Stimulated activated CD8-positive, alpha-beta memory T cell treated with anti-CD3 and anti-CD28 coated beads, Interleukin-12 subunit alpha, Interleukin-12 subunit beta, amount 100 ng/mL, for 1 hour (primary cell): ENCODE measurements at places on chromosomes 12 and 14.

DNA sequence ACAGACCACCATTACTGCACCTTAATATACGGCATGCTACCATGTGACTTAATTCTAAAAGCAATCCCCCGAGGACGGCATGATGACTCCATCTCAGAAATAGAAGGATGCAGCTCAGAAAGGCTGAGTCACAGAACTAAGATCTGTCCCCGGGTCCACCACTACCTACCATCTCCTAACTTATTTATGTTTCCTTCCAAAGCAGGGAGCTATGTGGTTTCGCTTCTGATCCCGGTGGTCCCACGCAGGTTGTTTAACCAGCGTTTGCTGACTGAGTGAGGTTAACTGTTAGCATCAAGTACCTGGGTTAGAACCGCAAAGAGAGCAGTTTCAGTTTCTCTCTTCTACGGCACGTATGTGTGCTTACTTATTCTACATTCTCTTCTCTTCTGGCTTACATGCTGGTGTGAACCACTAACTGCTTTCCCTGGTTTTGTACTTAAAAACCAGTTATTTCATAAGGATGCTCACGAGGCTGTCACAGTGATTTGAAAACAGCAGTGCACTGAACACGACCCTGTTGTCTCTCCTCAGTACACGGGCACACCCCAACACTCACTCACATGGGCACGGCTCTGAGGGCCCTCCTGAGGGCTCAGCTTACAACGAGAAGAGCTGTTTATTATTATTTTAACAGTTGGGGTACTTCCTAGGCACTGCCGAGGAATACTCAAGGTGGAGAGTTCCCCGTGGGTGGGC is 66.7 kb downstream of the CCDC88C start:
- DNase-seq: no peak

DNA sequence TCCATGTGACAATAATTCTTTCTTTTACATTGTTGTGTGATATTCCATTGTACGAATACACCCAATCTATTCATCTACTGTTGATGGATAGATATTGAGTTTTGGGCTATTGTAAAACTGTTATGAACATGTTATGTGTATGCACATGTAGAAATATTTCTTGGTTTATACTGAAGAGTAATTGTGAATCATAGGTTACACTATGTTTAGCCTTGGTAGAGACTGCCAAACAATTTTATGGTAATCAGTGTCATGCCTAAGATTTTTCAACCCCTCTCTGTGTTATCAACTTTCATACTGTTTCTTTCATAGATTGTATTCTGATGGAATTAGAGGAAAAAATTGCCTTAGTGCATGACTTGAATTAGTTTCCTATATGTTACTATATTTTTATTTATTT is 39.5 kb downstream of the FRMD6 start:
- no peak for DNase-seq

DNA sequence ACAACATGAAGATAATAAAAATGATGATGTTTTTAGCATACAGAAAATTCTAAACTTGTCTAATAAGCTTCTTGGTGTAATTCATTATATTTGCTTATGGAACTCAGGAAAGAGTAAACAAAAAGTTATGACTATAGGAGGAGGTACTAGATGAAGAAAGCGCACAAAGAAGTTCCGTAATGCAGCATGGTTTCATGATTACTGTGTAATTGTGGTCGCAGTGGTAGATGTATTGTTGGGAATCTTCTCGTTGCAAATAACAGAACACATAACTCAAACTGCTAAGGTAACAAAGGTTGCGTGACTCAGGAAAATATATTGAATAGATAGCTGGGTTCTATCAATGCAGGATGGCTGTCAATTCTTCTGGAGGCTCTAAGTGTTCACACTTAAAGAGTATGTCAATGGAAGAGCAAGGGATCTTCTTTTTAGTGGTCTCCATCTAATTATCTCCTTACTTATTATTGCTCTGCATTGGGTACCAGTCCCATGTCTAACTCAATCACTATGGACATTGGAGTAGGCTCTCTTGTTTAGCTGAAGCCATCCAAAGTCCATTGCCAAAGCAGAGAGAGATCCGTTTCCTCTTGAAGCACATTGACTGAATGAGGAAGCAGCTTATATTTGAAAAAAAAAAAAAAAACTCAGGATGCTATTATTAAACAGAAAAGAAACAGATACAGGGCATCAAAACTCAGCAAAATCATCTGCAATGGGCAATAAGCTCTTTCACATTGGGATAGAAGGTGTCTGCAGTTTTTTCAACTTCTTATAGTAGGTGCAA is 283.4 kb upstream of the ATP2B1 start:
- no peak for DNase-seq

- no peak for DNase-seq
Observed at GRCh38 chr14:89033756-89034155, 209.3 kb downstream of the TTC8 start.

DNA sequence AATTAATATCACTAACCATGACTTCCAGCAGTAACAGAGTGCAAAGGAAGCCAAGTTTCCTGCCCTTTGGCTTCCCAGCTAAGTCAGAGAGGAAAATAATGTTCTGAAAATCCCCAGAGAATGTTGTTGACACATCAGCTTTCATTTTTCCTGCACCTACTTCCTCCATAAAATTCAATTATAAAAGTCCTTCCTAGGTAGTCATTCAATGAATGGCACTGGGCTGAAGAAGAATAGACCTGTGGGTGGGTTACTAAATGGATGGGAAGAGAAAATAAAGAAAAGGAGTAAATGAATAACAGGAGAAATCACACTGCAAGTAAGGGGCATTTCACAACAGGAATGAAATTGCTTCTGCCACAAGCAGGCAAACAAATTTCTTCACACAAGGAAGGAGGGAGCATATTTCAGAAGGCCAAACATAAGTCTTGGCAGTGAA is 73.2 kb upstream of the MDM1 start:
- DNase-seq: no peak

DNA sequence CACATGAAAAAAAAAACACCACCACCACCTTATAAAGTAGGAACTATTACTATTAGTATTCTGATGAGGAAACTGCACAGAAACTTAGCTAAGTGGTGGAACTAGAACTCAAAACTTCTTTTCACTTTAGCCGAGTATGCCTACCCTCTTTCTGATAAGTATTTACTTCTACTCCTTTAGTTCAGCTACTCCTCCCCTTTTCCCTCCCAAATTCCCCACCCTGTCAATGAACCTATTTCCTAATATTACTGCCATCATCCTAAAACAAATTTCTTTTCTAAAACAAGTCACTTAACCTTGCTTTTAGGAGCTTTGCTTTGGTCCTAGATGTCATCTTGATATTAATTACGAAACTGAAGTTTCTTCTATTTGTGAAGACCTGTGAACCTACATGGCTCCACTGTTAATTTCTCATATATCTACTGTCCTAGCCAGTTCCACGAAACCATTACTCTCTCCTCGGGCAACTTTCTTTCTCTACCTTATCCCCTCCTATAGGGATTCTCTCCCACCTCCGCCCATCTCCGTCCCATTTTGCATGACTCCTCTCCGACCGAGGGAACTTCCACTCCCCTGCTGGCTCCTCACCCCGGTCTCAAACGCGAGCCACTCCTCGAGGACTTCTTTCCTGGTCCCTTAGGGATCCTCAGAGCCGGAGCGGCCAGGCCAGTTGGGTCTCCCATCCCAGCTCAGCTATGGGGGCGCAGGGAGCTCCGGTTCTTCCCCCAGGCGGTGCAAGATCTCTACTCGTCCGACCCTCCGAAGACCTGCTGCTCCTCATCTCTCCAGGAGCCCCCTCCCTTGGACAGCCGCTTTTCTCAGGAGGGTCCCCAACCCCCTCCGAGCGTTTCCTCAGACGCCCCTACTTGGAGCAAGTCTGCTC is 1.1 kb downstream of the NUMB start:
- DNase-seq: no peak
